ENCODE measurements at places on chromosomes 11 and 22. TPM values are rescaled to one million over a fixed set of nuclear protein-coding genes. Genes with fewer than 3 reads are reported as not detected.
A peak's percentile ranks its signal among the peaks of the same experiment; 100 is the strongest.

- peak overlapping the region; percentile 46 for H3K27ac ChIP-seq
- no peaks in the 10 kb centered on the region for H3K36me3 ChIP-seq
- H3K4me3 ChIP-seq = no peak overlapping the region
- DNase-seq = no peak
Observed at GRCh38 chr11:95991545-95991944, 67.6 kb upstream of the MTMR2 start.

The MS4A3 gene
- not detected for total RNA-seq

The NCF4 gene
- total RNA-seq = 68.8 TPM

- no peak overlapping the region for H3K4me3 ChIP-seq
- peak overlapping the region; percentile 83 for H3K27ac ChIP-seq
Observed at GRCh38 chr11:61378713-61379313, 13.6 kb upstream of the TMEM216 start.

The ZC3H7B gene
- total RNA-seq = 41.7 TPM

DNA sequence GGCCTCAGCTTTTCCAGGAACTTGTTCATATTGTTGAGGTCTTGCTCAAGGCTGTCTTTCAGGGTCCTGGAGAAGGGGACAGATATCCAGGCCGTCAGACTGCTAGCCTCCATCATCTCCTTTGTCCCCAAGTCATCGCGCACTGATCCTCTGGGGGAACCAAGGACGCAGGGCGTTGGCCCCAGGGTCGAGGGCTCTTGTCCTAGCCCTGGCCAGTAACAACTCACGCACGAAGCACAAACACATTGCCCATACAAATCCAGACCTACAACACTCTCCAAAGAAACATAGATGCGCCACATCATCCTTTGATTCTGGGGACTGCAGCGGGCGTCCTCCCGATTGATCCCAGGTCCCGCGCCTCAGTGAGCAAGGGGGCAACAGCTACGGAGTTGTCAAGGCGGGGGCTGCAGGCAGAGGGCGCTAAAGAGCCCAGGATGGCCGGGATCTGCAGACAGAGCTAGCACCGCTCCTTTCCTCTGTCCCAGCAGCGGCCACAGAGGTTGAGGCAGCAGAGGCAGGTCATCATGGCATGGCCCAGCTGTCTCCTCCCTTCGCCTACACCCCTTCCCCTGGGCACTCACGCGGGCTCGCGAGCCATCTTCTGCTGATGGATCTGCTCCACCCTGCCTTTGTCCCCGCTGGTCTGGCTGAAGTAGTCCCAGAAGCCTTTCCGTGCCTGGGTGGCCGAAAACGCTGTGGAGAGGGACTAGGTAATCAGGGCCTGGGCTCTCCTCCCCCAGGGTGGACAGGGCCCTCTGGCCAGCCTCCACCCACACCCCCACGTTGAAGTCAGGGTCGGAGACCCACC lies 472 bp downstream of the APOA5 start:
- peaks cover 26% of the 10 kb centered on the region for H3K4me1 ChIP-seq
- no peaks in the 10 kb centered on the region for H3K27me3 ChIP-seq
- no peaks in the 10 kb centered on the region for H3K36me3 ChIP-seq
- peak overlapping the region; percentile 53 for H3K4me3 ChIP-seq
- no peak overlapping the region for H3K27ac ChIP-seq

The TYR gene
- total RNA-seq = not detected

GRCh38 chr11:12088047-12088481 lies 22.3 kb upstream of the MICAL2 start:
- no peaks in the 10 kb centered on the region for H3K36me3 ChIP-seq
- peaks cover 93% of the 10 kb centered on the region for H3K4me1 ChIP-seq
- DNase-seq = peak; percentile 31
- H3K27ac ChIP-seq = peak overlapping the region; percentile 99
- no peaks in the 10 kb centered on the region for H3K27me3 ChIP-seq
- peak overlapping the region; percentile 77 for H3K4me3 ChIP-seq

- no peaks in the 10 kb centered on the region for H3K4me1 ChIP-seq
- no peaks in the 10 kb centered on the region for H3K27me3 ChIP-seq
- no peaks in the 10 kb centered on the region for H3K36me3 ChIP-seq
- H3K4me3 ChIP-seq = no peak overlapping the region
Observed at GRCh38 chr22:47775686-47776085, 1013.2 kb downstream of the TBC1D22A start.

The TMPRSS13 gene
- not detected for total RNA-seq

- H3K4me1 ChIP-seq = no peaks in the 10 kb centered on the region
- no peaks in the 10 kb centered on the region for H3K36me3 ChIP-seq
Observed at GRCh38 chr11:105854269-105854668, 167.8 kb downstream of the MSANTD4 start.

The HMOX1 gene
- total RNA-seq = 332 TPM

The MAP4K2 gene
- 23.3 TPM for total RNA-seq

The SYT8 gene
- 3.4 TPM for total RNA-seq

The ARHGAP8 gene
- 1.2 TPM for total RNA-seq

The VSIG10L2 gene
- not detected for total RNA-seq

DNA sequence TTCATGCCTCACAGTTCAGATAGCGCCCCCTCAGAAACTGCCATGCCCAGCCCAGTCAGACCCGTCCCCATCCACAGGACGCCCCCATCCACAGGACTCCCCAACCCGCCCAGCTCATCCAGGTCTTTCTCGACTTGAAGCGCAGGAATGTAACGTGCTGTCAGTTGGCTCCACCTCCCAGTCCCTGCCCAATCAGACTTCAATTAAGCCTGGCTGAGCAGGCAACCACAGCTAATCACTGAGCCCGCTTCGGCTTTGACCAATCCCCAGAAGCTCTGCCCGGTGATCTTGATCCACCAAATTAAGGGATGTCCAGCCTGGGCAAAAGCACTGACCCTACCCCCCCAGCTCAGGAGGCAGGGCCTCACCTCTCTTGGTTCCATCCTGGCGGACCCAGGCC lies 10.5 kb upstream of the MFNG start:
- H3K4me3 ChIP-seq = no peak overlapping the region
- no peak for DNase-seq
- H3K36me3 ChIP-seq = no peaks in the 10 kb centered on the region
- no peak overlapping the region for H3K27ac ChIP-seq
- H3K27me3 ChIP-seq = no peaks in the 10 kb centered on the region

- H3K4me1 ChIP-seq = peaks cover 13% of the 10 kb centered on the region
- no peak overlapping the region for H3K27ac ChIP-seq
- H3K4me3 ChIP-seq = no peak overlapping the region
Observed at GRCh38 chr11:72750086-72750485, 2.1 kb downstream of the ARAP1 start.

DNA sequence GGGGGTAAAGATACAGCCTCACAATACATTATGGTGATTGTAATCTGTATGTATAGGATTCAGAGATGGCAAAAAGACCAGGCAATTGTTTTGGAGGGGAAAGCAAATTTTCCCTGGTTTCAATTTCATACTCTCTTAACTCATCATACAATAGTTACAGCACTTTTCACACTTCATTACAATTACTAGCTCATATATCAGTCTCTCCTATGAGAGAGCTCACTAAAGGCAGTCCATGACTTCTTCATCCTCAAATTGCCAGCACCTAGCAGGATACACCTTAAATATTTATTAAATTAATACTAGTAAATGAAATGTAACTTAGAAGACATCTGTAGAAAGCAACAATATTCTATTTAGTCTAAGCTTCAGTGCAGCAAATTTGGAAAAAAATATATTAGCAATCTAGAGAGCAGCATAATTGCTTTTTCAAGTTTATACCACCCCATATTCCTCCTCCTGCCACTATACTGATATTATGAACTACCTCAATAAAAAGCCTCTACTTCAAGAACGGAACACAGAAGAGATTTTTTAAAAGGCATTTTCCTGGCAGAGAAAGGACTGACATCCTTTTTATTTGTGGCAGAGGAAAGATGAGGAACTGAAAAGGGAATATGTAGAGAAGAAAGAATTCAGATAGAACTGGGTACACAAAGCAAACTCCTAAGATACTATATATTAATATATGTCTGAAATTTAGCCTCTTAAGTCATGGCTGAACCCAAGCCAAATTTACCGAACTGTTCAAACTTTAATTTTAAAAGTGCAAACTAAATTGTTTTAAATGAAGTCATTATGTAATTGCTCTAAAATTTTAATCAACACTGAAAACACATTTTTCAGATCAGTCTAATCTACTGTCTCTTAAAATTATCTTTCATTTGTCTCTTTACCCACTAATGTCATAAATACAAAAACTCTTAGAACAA lies 27.7 kb downstream of the PICALM start:
- no peaks in the 10 kb centered on the region for H3K27me3 ChIP-seq
- no peaks in the 10 kb centered on the region for H3K36me3 ChIP-seq
- H3K27ac ChIP-seq = peak overlapping the region; percentile 37
- H3K4me1 ChIP-seq = peaks cover 45% of the 10 kb centered on the region
- H3K4me3 ChIP-seq = peak overlapping the region; percentile 59

The CHRDL2 gene
- not detected for total RNA-seq

DNA sequence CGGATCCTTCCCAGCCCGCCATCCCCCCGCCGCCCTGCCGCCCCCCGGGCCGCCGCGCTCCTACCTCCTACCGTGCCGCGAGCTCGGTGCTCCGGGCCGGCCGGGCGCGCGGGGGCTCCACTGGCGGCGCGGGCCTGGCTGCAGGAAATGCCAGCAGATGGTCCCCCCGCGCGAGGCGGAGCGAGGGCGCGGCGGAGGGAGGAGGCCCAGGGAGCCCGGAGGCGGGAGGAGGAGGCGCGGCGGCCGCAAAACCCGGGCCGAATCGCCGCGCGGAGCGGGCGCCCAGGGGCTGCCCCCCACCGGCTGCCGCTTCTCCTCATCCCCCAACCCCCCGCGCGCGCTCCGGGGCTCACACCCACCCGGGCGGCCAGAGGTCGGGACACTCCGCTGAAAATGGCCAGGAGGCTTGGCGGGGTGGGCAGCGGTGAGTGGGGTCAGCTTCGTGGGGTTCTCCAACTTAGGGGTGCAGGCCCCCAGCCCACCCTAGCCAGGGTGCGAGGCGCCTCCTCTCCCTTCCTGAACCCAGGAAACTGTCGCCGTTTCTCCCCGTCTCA lies at the start of gene OSBPL5:
Gene OSBPL5 (minus strand): TSS at position 159 of the 554 bp plus-strand sequence. CDS start 36,162 bp downstream, outside the sequence.
- peaks cover 61% of the 10 kb centered on the region for H3K4me1 ChIP-seq
- peak within 1 kb of the TSS; percentile 88 for H3K4me3 ChIP-seq
- H3K36me3 ChIP-seq = no peaks in the 10 kb centered on the region
- no peaks in the 10 kb centered on the region for H3K27me3 ChIP-seq
- peak within 1 kb of the TSS; percentile 89 for H3K27ac ChIP-seq

- DNase-seq = no peak
- H3K4me3 ChIP-seq = no peak overlapping the region
- no peak overlapping the region for H3K27ac ChIP-seq
- peaks cover under 1% of the 10 kb centered on the region for H3K36me3 ChIP-seq
- no peaks in the 10 kb centered on the region for H3K4me1 ChIP-seq
- H3K27me3 ChIP-seq = no peaks in the 10 kb centered on the region
Observed at GRCh38 chr22:49878206-49878605, 24.6 kb downstream of the ZBED4 start.

- DNase-seq = no peak
- H3K27me3 ChIP-seq = no peaks in the 10 kb centered on the region
- H3K4me1 ChIP-seq = peaks cover 7% of the 10 kb centered on the region
- no peak overlapping the region for H3K4me3 ChIP-seq
Observed at GRCh38 chr11:72352859-72353551, 81.3 kb downstream of the CLPB start.

DNA sequence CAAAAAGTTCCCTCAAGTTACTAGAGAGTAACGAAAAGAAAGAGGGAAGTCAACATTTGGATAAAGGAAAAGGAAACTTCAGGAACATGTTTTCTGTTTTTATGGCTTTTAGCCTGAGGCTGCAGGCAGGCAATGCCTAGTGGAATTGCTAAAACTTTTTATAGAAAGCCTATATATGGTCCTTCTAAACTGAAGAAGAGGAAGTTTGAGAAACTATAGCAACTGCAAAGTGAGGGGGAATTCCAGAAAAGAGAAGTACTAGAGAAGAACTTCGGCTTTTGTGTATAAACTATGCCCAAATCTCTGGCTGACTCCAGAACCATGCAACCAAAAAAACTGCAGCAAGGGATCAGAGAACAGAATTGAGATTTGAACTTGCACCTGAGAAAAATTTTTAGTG lies 74.3 kb upstream of the ARHGAP42 start:
- H3K27ac ChIP-seq = no peak overlapping the region
- H3K4me1 ChIP-seq = no peaks in the 10 kb centered on the region
- no peak for DNase-seq

The CACNA1I gene
- 0.21 TPM for total RNA-seq

The FANCF gene
- total RNA-seq = 7.4 TPM

DNA sequence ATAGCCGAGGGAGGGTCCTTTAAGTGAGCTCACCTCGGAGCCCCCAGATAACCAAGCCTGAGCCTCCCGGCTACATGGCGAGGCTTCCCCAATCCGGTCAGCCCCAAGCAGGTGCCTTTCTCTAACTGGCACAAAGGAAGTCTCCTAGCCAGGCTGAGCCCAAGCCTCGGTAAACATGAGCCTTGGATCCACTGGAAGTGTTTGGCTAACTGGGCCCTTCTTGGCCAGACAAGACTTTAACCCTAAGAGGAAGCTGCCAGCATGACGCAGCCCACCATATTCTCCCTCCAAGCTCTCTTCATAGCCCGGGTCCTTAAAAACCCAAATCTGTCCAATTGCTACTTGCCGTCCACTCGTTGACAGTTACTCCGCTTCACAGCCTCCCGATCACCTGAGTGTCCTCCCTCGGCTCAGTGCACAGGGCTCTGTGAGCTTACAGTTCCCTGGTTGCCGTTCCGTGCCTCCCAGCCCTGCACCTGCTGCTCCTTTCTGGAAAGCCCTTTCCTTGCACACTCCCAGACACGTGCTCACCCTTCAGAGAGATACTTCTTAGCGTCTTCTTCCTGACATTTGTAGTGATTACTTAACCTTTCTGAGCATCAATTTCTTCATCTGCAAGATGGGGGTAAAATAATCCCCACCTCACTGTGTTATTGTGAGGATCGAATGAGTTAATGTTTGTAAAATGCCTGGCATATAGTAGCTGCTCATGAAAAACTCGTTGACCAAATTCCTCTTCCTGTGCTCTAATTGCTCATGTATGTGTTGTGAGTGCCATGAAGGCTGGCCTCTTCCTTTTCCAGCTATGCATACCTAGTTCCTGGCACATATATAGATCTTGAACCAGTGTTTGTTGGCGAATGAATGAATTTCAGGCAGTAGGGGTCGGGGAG lies 25.6 kb downstream of the TXN2 start:
- H3K4me1 ChIP-seq = peaks cover 32% of the 10 kb centered on the region
- DNase-seq = no peak
- H3K4me3 ChIP-seq = peak overlapping the region; percentile 84
- H3K27ac ChIP-seq = peak overlapping the region; percentile 96
- H3K27me3 ChIP-seq = no peaks in the 10 kb centered on the region
- no peaks in the 10 kb centered on the region for H3K36me3 ChIP-seq

DNA sequence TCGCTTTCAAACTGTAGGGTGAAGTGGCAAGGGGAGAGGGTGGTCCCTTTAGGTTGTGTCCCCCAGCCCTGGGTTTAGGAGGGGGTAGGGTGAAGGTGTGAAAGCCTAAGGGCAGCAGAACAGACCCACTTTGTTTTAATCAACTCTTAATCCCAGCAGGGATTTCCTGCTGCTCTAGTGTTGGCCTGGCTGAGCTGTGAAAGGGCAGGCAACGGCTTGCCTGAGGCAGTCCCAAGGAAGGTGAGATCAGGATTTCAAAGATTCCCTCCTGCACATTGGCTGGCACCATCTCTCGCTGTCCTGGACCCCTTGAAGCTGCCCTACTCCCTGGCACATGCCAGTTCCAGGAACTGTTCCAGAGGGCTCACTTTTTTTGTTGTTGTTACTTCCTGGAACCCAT lies 221.3 kb downstream of the INSC start:
- H3K4me1 ChIP-seq = no peaks in the 10 kb centered on the region
- no peak overlapping the region for H3K27ac ChIP-seq
- H3K27me3 ChIP-seq = no peaks in the 10 kb centered on the region
- H3K4me3 ChIP-seq = no peak overlapping the region
- no peaks in the 10 kb centered on the region for H3K36me3 ChIP-seq
- no peak for DNase-seq

The RPS6KB2 gene
- total RNA-seq = 69.3 TPM

- H3K4me3 ChIP-seq = peak overlapping the region; percentile 91
- no peaks in the 10 kb centered on the region for H3K27me3 ChIP-seq
- H3K4me1 ChIP-seq = peaks cover 31% of the 10 kb centered on the region
- no peak for DNase-seq
Observed at GRCh38 chr22:45308957-45309421, 745 bp upstream of the FAM118A start.

All from thoracic aorta (tissue), 2 donors.